Mammary epithelial cell (primary cell): ENCODE measurements at places on chromosomes 4 and X. TPM values are rescaled to one million over a fixed set of nuclear protein-coding genes. Genes with fewer than 3 reads are reported as not detected.

MSANTD1 gene
- 1.0 TPM for total RNA-seq

PDZD4 gene
- 0.33 TPM for total RNA-seq

AKAP17A gene
- total RNA-seq = 23.0 TPM

BANK1 gene
- not detected in 2 replicates for total RNA-seq

TXK gene
- total RNA-seq = not detected in 2 replicates

NLRP2B gene
- total RNA-seq = not detected

CT45A3 gene
- not detected for total RNA-seq

DUSP21 gene
- total RNA-seq = not detected in 2 replicates
